ENCODE measurements at places on chromosomes 6 and 20. TPM values are rescaled to one million over a fixed set of nuclear protein-coding genes. Genes with fewer than 3 reads are reported as not detected.

TP53TG5 gene
- not detected for polyA plus RNA-seq

CTAGE9 gene
- not detected for polyA plus RNA-seq

ZSCAN12 gene
- 1.9 TPM for polyA plus RNA-seq

SLC2A10 gene
- polyA plus RNA-seq = not detected

FUT9 gene
- not detected for polyA plus RNA-seq

OOEP gene
- not detected for polyA plus RNA-seq

TPD52L1 gene
- polyA plus RNA-seq = 80.0 TPM

DEF6 gene
- 0.07 TPM for polyA plus RNA-seq

THBS2 gene
- polyA plus RNA-seq = not detected

CENPQ gene
- polyA plus RNA-seq = 10.2 TPM

GNAS-AS1 gene
- not detected for polyA plus RNA-seq

LAMP5 gene
- polyA plus RNA-seq = not detected

OPRL1 gene
- 1.5 TPM for polyA plus RNA-seq

TAP2 gene
- polyA plus RNA-seq = 16.5 TPM

COL19A1 gene
- polyA plus RNA-seq = not detected

TFAP2A gene
- 26.9 TPM for polyA plus RNA-seq

MACROD2 gene
- 1.2 TPM for polyA plus RNA-seq

OLIG3 gene
- not detected for polyA plus RNA-seq

MCHR2 gene
- polyA plus RNA-seq = not detected

ERGIC3 gene
- 239 TPM for polyA plus RNA-seq

IRF4 gene
- 0.03 TPM for polyA plus RNA-seq

VSX1 gene
- polyA plus RNA-seq = 1.2 TPM
